Activated CD4-positive, alpha-beta memory T cell treated with anti-CD3 and anti-CD28 coated beads for 36 hours (primary cell): ENCODE measurements at places on chromosomes 5 and 9. TPM values are rescaled to one million over a fixed set of nuclear protein-coding genes. Genes with fewer than 3 reads are reported as not detected.

DNA sequence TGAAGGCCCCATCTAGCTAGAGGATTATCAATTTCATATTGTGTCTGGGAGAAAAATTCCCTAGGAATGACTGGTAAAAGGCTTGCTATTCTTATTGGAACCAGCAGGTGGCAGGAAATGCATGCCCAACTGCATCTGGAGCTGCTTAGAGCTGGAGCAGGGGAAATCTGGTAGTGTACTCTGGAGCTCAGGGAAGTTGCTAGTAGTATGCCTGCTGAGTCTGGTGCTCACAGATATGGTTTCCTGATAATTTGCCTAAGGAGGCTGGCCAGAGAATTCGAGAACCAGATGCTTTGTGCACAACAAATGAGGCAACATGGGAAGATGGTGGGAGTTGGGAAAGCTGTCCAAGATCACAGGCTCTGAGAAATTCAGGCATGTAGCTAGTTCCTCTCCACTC, 53.7 kb downstream of the G3BP1 start:
- H3K27me3 ChIP-seq = no peaks in the 10 kb centered on the region
- peaks cover 8% of the 10 kb centered on the region for H3K4me1 ChIP-seq
- no peak overlapping the region for H3K27ac ChIP-seq
- peaks cover 24% of the 10 kb centered on the region for H3K36me3 ChIP-seq
- H3K4me3 ChIP-seq = no peak overlapping the region
- DNase-seq = peak; percentile 38

- no peak for DNase-seq
- peaks cover 4% of the 10 kb centered on the region for H3K36me3 ChIP-seq
- H3K27ac ChIP-seq = no peak overlapping the region
Observed at GRCh38 chr5:175629261-175629660, 28.6 kb upstream of the HRH2 start.

DNA sequence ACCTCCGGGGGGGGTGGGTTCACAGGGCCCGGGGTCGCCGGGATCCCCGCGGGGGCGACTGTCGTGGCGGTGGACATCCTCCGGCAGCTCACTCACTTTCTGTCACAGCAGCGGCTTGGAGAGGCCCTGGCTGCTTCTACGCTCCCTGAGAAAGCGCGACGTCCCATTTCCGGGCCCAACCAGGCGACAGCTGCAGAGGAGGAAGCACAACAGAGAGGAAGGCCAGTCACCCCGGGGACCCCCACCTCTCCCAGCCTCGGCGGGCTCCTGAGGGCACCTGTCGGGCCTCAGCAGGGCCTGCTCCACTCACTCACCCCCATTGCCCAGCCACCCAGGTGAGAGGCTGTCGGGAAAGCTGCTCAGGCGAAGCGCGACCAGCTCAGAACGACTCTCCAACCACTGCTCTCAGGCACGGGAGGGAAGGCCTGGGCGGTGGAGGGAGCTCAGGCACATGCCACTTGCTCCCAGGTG, 14.4 kb downstream of the BRD3 start:
- H3K36me3 ChIP-seq = peaks cover 9% of the 10 kb centered on the region
- H3K27me3 ChIP-seq = no peaks in the 10 kb centered on the region
- no peak overlapping the region for H3K4me3 ChIP-seq
- H3K27ac ChIP-seq = no peak overlapping the region
- no peak for DNase-seq

DNA sequence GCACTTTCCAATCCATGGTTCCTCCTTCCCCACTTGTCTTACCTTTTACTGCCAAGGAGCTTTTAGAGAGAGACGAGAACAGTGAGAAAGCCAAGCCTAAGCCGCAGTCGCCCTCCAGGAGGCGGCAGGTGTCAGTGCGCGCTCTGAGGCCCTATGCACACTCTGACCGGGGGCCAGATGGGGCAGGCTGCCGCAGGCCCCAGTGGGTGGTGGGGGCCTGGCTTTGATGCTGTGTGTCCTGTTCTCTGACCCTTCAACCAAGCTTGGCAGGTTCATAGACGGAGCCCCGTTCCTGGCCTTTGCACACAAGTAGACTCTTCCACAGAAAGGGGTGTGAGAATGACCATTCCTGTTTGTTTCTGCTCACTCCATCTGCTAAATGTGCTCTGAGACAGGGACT, 77.3 kb downstream of the WNK2 start:
- no peaks in the 10 kb centered on the region for H3K27me3 ChIP-seq
- H3K4me1 ChIP-seq = no peaks in the 10 kb centered on the region
- H3K4me3 ChIP-seq = no peak overlapping the region
- no peak for DNase-seq
- H3K36me3 ChIP-seq = no peaks in the 10 kb centered on the region

- peaks cover 21% of the 10 kb centered on the region for H3K4me1 ChIP-seq
- peaks cover 75% of the 10 kb centered on the region for H3K27me3 ChIP-seq
- DNase-seq = no peak
- peak overlapping the region; percentile 43 for H3K4me3 ChIP-seq
Observed at GRCh38 chr5:174725261-174725990, 1.0 kb downstream of the MSX2 start.

Gene SAXO1
- not detected for total RNA-seq
